ENCODE measurements at places on chromosomes 13 and 19.

DNA sequence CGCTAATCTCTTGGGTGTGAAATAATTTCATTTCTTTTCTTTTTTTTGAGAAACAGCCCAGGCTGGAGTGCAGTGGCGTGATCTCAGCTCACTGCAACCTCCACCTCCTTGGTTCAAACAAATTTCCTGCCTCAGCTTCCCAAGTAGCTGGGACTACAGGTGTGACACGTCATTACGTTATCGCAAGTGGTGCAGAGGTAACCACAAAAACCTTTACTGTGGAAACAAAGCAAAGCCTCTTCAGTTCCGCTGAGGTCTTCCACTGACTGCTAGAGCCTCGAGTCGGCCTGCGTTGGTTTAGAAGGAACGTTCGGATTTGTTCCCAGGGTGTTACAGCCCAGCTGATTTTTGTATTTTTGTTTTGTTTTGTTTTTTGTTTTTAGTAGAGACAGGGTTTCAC, 2.0 kb upstream of the ZNF784 start:
- DNase-seq = no peak

DNA sequence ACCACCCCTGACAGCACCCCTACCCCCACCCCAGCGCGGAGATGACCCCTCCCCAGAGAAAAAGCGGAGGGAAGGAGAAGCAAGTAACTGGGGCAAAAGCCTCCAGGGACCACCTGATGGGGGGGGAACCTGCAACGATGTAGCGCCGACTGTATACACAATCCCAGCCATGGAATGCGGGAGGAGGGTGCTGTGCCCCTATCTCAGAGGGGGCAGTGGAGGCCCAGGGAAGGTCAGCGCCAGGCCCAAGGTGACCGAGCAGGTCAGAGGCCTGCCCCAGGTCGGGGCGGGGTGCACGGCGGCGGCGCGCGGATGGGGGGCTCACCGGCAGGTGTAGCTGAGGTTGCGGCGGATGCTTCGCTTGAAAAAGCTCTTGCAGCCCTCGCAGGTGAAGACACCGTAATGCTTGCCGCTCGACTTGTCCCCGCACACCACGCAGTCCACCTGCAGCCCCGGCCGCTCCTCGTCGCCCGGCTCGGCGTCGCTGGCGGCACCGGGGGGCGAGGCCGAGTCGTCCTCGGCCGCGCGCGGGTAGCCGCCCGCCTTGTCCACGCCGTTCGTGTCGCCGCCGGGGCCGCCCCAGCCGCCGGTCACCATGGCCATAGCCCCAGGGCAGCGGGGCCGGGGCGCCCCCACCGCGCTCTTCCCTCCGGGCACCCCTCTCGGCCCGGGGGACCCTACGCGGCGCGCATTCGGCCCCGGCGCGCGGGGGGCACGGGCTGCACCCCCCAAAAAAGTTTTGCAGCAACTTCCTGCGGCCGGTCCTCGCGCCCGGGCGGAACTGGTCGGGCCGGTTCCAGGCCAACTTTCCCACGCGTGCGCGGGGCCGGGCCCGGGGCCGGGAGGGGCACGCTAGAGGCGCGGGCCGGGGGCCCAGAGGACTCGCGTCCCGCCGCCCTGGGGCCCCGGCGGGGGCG, 843 bp downstream of the NR2F6 start:
- no peak for DNase-seq

- DNase-seq = no peak
Measured at GRCh38 chr13:73721571-73721970, 412.6 kb downstream of the KLF12 start.

DNA sequence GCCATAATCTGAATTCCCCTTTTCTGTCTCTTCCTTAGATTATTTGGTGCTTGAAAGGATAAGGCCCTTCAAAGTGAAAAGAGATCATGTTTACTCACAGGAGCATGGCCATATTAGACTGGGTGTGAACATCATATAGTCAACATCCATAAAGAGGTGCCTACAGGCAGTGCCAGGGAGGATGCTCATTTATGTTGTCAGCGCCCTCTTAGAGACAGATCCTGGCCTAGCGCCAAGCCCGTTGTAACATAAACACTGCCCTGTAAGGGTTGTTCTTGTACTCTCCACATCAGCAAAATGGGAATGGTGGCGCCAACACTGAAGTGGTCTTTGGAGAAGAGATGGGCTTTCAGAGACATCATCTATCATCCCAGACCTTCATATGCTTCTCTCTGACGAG, 16.1 kb downstream of the PCDH8 start:
- no peak for DNase-seq

DNA sequence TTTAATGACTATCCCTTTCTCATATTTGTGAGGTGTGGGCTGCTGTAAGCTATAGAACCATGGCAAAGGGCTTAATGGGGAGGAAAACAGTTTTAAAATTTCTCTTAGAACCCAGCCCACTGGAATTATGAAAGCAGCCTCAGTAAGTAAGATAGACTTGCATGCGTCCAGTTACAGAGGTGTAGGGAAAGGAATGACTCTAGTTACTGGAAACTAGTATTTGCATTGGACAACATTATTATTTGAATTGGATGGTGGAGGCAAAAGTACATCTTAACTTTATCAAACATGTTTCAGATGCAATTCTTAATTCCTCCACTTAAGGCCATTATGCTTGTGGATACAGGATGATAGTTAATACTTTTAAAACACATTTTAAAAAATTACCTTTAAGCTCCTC, 292.9 kb downstream of the SPRY2 start:
- no peak for DNase-seq

- peak; percentile 64 for DNase-seq
Measured at GRCh38 chr13:99386911-99387788, 80.0 kb upstream of the GPR183 start.

DNA sequence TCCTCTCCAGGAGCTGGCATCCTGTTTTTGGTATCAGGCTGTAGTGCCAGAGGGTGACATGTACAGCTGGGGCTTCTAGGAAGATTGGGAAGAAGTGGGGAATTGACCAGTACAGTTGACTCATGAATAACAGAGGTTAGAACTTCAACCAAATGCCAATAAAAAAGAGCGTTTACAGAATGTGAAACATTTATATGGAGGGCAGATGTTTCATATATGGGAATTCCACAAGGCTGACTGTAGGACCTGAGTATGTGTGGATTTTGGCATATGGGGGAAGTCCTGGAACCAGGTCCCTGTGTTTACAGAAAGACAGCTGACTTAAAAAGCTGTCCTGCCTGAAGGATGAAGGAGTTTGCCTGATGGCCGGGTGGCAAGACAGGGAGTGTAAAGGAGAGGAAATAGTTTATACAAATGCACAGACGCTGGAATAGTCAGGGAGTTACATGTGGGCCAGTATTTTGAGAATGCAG, 5.2 kb downstream of the CHAMP1 start:
- DNase-seq = no peak

DNA sequence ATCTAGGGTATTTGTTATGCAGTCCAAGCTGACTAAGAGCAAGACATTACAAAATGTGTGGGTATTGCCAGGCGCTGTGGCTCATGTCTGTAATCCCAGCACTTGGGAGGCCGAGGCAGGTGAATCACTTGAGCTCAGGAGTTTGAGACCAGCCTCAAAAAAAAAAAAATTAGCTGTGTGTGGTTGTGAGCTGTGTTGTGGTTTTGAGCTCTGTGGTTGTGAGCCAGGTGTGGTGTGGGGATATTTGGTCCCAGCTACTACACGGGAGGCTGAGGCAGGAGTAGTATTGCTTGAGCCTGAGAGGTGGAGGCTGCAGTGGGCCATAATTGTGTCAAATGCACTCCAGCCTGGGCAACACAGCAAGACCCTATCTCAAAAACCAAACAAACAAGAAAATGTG, 5.6 kb upstream of the KEAP1 start:
- no peak for DNase-seq

DNA sequence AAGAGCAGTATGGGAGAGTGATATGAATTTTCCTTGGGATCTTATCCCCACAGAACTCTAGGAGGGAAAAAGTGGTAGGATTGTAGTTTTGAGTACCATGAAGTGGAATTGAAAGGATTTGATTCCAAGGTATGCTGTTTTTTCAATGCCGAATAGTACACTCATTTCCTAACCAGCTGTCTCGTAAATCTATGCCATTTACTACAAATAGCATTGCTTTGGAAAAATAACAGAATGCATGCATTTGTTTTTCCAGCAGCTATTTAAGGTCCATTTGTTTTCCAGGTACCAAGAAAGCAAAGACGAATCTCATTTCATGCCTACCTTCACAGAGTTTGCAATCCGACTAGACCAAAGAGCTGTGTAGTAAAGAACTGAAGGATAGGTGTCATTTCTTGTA, 10.5 kb downstream of the POLR1D start:
- DNase-seq = no peak

- no peak for DNase-seq
Measured at GRCh38 chr13:34107806-34108205, 289.9 kb downstream of the RFC3 start.

DNA sequence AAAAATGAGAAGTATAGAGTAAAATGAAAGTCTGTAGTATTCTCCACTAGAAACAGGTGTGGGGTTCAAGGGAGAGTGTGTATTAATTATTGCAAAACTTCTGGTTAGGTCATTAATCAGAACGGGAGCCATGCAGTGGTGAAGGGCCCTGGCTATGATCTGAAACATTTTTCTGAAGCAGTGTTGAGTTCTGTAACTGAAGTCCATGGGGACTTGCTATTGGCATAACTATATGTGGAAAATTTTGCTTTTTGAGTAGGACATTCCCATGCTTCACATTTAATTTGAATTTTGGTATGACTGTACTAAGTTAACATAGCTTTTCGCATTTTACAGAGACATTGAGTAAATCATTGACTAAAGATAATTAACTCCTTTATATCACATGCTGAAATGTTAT, 67.5 kb downstream of the LRCH1 start:
- DNase-seq = no peak

DNA sequence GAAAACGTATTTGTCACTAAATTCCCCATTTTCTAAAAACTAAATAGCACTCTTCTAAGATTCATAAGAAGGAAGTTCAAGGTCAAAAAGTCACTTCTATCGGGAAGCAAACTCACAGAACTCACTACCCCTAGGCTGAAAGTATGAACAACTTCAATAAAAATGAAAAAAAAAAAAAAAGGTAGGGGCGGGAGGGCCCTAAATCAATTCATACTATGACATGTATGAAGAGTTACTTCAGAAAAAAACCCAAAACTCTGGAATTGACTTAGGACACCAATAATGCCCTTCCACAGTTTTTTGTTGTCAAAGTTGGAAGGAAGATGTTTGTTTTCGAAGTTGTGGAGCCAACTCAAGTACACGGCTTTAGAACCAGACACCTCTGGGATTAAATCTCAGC, 1.1 kb downstream of the SUCLA2 start:
- no peak for DNase-seq

GRCh38 chr13:23743278-23744076, 145.7 kb downstream of the MIPEP start:
- DNase-seq = no peak

- no peak for DNase-seq
Measured at GRCh38 chr19:16737911-16738310, 18.3 kb downstream of the NWD1 start.

DNA sequence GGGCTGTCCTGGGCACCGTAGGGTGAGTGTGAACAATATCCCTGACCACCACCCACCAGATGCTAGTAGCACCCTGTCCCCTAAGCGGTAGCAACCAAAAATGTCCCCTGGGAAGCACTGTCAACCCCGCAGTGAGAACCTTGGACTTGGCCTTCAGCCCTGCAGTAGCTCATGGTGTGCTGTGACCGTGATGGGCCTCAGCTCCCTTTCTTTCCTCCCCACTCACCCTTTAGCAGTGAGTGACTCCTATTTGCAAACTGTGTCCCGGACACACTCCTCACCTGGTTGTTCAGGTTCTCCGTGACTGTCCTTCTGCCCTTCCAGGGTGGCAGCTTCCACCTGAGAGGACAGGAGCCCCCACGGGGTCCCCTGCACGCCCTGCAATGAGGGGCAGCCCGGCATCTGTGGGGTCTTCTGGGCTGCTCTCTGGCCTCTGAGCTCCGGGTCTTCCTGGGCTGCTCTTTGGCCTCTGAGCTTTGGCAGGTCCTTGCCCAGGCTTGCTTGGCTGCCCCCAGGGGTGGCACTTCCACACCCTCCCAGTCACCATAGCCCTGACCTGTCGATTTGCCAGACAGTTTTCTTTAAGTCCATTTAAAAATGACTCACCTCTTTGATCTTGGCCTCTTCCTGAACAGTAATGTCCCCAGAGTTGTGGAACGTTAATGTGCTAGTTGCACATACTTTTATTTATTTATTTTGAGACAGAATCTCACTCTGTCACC, 3.8 kb downstream of the KDM4B start:
- no peak for DNase-seq

DNA sequence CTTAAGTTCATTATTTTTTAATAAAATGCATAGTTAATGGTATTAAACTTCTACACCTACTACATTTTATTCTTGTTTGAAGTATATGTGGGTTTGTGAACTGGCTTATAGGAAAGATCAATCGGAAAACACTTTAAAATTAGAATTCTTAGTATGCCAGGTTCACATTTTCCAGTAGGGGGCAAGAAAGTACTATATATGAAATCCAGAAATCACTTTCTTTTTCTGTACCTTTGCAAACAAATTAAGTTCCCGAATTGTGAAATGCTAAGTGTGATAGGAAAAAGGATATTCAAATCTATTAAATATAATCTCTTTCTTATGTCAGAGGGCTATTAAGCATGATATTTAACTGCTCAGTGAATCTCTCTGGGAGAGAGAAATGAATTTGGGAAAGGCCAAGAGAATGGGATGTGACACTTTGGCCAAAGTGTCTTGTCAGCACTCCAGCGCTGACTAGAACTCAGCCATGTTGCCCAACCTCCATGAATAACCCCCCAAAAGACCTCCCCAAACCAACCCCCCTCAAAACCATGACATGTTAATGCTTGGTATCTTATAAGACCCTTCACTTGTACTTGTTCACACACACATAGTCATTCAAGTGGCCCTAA, 122.6 kb upstream of the SLC10A2 start:
- DNase-seq = peak; percentile 8

GRCh38 chr13:31282741-31283455, 83.1 kb downstream of the B3GLCT start:
- no peak for DNase-seq

GRCh38 chr13:84077271-84077670, 195.0 kb upstream of the SLITRK1 start:
- no peak for DNase-seq

- DNase-seq = no peak
Measured at GRCh38 chr13:32284927-32285632, 30.1 kb downstream of the ZAR1L start.

- DNase-seq = no peak
Measured at GRCh38 chr19:518598-519231, 11.4 kb downstream of the TPGS1 start.

DNA sequence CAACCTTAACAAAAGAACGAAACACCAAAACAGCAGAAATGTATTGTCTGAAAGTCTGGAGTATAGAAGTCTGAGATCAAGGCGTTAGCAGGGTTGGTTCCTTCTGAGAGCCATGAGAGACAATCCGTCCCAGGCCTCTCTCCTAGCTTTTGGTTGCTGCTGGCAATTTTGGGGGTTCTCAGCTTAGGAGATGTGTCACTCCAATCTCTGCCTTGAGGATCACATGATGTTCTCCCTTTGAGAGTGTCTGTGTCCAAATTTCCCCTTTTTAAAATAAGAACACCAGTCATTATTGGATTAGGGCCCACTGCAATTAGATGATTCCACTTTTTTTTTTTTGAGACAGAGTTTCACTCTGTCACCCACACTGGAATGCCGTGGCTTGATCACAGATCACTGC, 10.1 kb downstream of the KCNN1 start:
- DNase-seq = no peak

GRCh38 chr19:524062-524674, 7.4 kb upstream of the CDC34 start:
- DNase-seq = no peak

GRCh38 chr13:63279136-63279535, 1863.5 kb upstream of the PCDH20 start:
- DNase-seq = no peak

Measured in GM18507 (cell line).